ENCODE measurements at places on chromosomes 7 and 10.

- DNase-seq, result no peak
Measured at GRCh38 chr10:102416283-102416682, 2.3 kb downstream of the PSD start.

- DNase-seq, result no peak
Measured at GRCh38 chr7:158470336-158470735, 117.3 kb downstream of the PTPRN2 start.

DNA sequence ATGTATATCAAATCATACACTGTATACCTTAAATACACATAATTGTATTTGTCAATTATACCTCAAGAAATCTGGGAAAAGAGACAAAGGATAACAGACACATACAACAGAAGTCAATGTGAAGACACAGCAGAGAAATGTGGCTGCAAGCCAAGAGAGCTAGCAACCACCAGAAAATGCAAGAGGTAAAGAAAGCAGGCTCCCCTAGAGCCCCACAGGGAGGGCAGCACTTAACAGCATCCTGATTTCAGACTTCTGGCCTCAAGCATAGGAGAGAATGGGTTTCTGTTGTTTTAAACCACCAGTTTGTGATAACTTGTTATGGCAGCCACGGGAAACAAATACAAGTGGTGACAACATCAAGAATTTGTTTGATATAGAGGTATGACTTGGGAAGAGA is 1197.2 kb downstream of the SORCS1 start:
- DNase-seq, result no peak

DNA sequence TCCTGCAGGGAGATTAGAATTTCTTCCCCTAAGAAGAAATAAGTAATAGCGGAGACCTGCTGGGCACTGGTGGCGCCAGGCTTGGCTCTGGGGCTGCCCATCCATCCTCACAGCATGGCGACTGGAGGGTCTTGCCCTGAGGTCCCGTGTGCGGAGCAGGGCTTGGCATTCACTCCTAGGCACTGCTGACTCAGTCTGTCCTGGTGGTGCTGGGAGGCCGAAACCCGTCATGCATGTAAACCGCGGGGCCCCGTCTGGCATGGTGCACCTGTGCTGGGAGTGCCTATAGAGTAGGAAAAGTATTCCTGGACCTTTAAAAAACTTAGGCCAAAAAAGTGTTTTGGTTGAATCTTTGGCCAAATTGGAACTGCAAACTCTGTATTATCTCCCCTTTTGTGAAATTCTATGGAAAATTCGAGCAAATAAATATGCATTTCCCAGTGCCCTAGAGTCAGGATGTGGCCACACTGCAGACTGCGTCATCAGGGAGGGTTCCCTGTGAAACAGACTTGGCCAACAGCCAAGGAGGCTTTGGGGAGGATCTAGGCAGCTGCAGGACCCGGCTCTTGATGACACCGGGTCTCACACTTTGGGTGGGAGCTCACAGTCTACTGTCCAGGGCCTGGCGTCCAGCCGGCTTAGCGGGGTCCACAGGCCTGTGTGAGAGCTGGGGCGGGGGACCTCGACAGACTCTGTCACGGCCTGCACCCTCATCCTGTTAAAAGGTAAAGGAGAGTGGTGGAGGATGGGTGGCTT is 122.3 kb downstream of the VIPR2 start:
- no peak for DNase-seq

GRCh38 chr10:68955832-68956532 is at the start of gene DDX21:
Gene DDX21 (plus strand): TSS chr10:68956170. CDS start chr10:68956226, 56 bp downstream.
- DNase-seq, result peak; percentile 88

DNA sequence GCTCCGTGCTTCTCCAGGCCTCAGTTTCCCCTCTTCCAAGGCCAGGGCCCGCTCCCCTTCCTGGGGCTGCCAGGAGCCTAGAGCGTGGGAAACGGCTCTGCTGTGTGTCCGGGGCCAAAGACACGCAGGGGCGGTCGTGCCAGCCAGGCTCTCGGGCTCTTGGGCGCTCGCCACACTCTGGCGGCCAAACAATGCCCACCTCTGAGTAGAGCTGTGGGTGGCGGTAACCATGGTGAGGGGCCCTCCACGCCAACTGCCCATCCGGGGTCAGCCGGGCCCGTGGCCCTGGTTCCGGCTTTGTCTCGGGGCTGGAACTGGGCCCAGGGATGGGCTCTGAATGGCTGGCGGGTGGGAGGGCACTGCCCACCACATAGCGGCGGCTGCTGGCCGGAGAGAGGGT is 16.0 kb downstream of the GRIFIN start:
- no peak for DNase-seq

DNA sequence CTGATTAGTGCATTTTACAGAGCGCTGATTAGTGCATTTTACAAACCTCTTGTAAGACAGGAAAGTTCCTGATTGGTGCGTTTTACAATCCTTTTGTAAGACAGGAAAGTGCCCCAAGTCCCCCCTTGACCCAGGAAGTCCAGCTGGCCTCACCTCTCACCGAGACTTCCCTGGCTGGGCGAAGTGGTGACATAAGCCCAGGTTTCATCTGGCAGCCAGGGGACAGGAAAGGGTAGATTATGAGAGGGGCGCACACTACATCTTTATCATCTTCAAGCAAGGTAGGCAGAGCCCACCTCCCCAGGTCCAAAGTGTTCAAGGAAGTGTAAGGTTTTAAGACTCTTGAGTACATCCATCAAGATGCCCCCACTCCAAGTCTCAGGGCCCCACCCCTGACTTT is 5.5 kb upstream of the GDF10 start:
- no peak for DNase-seq

DNA sequence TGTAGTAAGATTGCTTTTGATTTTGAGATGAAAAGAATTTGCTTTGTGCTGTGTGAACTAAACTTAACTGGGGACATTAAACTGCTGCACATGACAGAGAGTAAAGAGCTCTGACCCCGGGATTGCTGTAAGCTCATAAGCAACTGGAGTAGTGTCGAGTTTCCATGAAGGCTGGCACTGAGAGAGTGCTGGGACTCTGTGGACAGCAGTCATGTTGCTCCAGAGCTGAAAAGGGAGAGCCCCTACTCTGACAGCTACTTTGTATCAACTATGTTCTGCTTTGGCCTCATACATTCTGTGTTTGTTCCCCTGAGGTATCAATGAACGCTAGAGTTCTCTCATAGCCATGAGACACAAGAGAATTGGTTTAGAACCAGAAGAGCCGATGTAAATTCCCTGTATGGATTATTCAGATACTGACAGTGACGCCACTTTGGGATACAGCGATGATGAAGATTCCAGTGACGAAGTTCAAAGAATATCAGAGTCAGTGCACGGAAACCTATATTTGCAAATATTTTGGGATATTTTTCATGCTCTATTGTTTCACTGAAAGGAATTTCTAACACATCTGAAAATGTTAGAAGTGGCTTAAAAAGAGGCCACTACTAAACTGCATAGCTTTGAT is 185.9 kb upstream of the DKK1 start:
- no peak for DNase-seq

DNA sequence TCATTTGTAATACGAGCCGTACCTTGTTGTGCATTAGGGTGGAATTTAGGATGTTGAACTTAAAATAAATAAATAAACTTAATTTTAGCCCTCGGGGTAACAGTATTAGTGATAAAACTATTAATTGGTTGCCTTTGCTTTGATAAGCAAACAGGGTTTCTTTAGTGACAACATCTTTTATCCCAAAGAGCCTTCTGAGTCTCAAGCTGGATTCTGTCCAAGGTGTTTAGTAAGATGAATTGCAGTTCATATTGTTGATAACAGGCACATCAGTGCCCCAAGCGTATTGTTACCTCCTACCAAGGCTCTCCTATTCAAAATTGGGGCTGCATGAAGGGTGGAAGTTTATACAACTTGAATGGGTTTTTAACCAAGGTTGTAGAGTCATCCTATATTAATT is 144.4 kb upstream of the CELF2 start:
- DNase-seq, result no peak

DNA sequence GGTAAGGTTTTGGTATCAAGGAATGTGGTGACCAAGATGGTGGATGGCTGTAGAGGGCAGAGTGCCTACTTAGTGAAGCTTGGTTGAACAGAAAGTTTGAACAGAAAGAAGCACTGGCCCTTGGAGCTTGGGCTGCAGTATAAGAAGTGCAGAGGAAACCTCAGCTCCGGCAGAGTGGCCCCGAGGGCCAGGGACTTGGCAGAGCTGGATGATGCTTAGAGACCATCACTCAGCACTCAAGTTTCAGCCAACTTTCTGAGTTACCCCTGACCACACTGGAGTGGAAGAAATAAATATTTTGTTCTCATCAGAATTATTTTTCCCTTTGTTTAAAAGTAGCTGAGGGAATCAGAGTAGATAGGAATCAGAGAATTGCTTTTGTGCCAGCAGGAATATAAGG is 336.7 kb downstream of the C7orf25 start:
- no peak for DNase-seq

DNA sequence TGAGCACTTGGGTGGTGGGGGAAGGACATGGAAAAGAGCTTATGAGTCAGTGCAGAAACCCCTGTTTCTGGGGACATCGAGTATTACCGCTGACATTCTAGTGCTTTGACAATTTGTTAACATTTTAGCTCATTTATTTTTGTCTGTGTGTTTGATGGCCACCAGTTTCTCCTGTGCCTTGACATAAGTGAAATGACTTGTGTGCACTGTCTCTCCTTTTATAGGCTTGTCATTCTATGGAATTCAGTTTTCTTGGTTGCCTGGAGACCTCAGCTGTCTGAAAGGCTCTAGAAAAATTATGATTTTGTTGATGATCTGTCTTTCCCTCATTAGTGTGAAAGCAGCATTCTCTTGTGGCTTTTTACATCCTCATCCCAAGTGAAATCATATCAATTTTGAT is 190.0 kb upstream of the SMIM30 start:
- no peak for DNase-seq

- DNase-seq, result no peak
Measured at GRCh38 chr10:44985175-44985681, 6.6 kb upstream of the DEPP1 start.

GRCh38 chr10:79195091-79195923 is 126.5 kb downstream of the ZMIZ1 start:
- peak; percentile 61 for DNase-seq

GRCh38 chr10:114000457-114001010 is 43.1 kb upstream of the ADRB1 start:
- no peak for DNase-seq

- DNase-seq, result no peak
Measured at GRCh38 chr7:126780993-126781392, 471.7 kb downstream of the GRM8 start.

DNA sequence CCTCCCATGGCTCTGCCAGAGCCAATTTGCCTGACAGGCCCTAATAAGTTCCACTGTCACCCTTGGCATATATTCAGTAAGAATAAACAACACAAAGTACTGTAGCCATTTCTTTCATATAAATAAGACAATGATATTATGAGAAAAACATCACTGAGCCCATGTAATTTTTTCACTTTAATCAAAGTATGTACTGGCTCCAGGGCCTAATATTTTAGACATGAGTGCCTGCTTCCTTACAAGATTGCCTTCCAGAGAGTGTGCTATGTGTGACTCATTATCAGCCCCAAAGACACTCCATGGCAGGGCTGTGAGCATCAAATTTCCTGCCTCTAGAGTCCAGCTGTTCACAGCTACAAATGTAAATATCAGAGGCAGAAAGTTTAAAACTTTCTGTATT is 297.6 kb downstream of the LHFPL3 start:
- DNase-seq, result no peak

DNA sequence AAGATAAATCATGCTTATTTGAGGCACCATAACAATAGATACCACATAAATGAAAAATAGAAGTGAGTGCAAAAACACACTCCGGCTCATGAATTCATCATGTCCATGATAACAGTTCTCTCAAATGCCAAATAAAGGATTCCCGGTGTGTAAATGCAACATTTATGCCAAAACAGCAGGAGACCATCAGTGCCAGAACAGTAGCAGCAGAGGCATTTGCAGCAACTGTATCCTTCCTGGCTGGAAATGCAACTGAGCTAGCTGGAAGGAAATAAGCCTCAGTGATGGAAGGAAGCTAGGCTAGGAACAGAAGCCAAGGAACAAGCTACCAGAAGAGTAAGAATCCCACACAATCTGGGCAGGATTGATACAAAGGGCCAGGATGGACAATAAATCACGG is 79.9 kb upstream of the THSD7A start:
- no peak for DNase-seq

DNA sequence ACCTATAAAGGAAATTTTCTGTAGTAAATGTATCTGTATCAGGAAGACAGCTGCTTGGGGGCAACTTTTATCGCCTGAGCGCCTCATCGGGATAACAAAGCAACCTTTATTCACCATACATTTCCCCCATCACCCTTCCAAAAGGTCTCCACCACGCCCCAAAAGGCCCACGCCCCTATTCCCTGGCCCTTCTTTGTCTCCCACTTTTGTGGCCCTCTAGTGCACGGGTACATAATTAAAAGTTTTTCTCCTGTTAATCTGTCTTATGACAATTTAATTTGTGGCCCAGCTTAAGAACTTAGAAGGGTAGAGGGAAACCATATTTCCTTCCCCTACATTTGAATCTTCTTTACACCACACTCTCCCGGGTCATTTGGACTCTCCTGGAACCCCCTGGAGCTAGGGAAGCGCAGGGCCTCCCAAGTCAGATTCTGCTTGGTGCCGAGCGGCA is 625 bp downstream of the RP9 start:
- DNase-seq, result no peak

DNA sequence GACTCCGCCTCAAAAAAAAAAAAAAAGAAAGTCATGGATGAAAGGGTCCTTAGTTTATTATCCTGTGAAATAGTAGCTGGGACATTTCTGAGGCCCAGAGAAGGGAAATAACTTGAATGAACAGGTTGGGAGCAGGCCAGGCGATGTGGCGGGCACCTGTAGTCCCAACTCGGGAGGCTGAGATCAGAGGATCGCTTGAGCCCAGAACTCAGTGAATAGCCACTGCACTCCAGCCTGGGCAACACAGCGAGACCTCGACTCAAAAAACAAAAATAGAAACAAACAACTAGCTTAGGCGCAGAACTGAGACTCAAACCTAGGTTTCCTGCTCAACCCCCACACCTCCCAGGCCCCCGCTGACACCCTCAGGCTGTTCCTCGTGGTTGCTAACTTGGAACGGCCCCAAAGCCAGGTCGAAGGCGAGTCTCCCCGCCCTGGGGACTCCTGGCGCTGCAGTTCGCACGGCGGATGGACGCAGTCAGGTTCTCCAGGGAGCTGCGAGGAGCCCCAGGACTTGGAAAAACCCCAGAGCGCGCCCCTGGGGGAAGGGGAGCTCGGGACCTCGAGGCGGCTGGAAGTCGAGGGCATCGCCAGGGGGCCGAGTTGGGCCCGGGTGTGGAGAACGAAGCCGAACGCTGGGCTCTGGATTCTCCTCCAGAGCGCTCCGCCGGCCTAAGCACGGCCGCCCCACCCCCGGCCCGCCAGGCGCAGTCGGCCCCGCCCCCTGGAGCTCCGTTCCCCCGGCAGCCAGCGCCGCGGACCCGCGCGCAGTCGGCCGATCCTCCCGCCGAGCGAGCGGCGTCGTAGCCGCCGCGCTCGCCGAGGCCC is at the start of gene STOX1:
Gene STOX1 (plus strand): TSS at position 768 of the 828 bp plus-strand sequence. CDS start 93 bp downstream, outside the sequence.
- peak; percentile 55 for DNase-seq
